Thoracic aorta (tissue), 2 donors: ENCODE measurements at places on chromosomes 4 and X. TPM values are rescaled to one million over a fixed set of nuclear protein-coding genes. Genes with fewer than 3 reads are reported as not detected.
A peak's percentile ranks its signal among the peaks of the same experiment; 100 is the strongest.

DNA sequence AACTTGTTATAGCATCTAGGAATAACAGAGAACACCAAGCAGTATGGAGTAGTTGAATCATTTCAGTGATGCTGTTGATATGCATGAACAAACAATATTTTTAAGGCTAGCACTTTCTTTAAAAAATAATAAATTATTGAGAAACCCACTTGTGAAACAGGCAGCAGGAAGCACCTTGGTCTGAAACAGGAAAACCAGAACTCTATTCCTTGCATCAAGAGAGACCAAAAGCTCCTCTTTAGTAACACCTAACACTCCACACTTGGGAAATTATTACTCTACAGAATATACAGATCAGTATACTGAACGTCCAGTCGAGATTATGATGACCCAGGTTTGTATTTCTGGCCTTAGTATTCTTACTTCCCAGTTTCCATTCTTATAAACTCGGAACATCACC lies 129.0 kb downstream of the ARAP2 start:
- no peak overlapping the region for H3K27ac ChIP-seq
- no peaks in the 10 kb centered on the region for H3K27me3 ChIP-seq

DNA sequence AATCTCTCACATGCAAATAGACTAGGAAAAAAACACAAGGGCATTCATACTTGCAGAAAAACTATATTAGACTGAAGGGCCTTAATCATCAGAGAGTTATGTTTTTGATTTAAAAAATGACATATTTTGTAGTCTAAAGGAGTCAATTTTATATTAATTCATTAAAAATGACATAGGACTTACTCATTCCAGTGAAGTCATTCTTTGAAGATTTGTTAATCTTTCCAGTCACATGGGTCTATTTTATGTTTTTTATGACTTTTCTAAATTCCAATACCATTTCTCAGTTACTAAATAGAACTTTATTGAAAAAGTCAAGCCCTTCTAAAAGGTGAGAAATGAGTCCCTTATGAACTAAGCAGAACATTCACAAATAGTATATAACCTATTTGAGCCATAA lies 743.8 kb upstream of the INTU start:
- no peaks in the 10 kb centered on the region for H3K27me3 ChIP-seq
- no peak overlapping the region for H3K27ac ChIP-seq
- H3K36me3 ChIP-seq: no peaks in the 10 kb centered on the region
- H3K4me1 ChIP-seq: no peaks in the 10 kb centered on the region
- H3K4me3 ChIP-seq: no peak overlapping the region
- DNase-seq: no peak

DNA sequence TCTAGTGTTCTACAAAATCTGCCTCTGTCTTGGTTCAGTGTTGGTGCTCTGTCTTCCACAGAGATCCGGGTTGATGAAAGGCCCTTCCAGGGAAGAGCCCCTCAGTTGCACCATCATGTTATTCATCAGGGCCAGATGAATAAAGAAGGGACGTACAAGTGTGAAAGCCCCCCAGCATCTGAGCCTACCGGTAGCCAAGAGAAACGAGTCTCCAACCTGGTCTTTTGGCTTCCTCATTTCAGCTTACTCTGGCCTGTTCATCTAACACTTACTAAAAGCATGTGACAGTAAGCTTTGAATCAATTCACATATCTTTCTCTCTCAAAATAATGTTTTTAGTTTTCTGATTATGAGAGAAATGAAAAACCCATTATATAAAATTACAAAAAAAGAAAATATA lies 19.2 kb downstream of the MEPE start:
- H3K4me1 ChIP-seq: no peaks in the 10 kb centered on the region
- H3K4me3 ChIP-seq: no peak overlapping the region
- no peak for DNase-seq
- H3K36me3 ChIP-seq: no peaks in the 10 kb centered on the region
- H3K27me3 ChIP-seq: no peaks in the 10 kb centered on the region

- no peaks in the 10 kb centered on the region for H3K36me3 ChIP-seq
- no peak overlapping the region for H3K4me3 ChIP-seq
- no peak overlapping the region for H3K27ac ChIP-seq
- DNase-seq: no peak
These were observed 8.3 kb downstream of the SLITRK2 start for GRCh38 chrX:145825896-145826295.

GRCh38 chr4:184267673-184268583 lies 50.3 kb upstream of the ENPP6 start:
- peak overlapping the region; percentile 52 for H3K27ac ChIP-seq
- H3K4me3 ChIP-seq: peak overlapping the region; percentile 58
- no peaks in the 10 kb centered on the region for H3K27me3 ChIP-seq
- no peak for DNase-seq
- H3K4me1 ChIP-seq: peaks cover 5% of the 10 kb centered on the region

GRCh38 chrX:43211570-43211969 lies 433.6 kb upstream of the PPP1R2C start:
- H3K27ac ChIP-seq: no peak overlapping the region
- H3K4me3 ChIP-seq: no peak overlapping the region
- no peak for DNase-seq

DNA sequence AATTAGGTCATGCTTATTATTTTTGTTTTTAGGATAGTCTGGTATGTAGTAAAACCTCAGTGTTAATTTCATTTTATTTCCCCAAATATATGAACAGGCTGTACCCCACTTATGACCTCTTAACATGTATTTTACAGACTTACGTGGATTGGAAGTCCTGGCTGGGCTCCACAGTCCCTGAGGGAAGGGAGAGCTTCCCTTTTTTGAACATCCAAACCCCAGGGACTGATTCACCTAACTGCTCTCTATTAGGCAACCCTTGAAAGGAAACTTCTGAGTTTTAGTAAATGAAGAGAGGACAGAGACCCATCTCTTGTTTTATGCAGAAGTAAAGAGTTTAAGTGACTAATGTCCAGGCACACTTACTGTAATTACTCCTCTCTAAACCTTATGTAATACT lies 233.1 kb upstream of the SPRY1 start:
- H3K4me1 ChIP-seq: no peaks in the 10 kb centered on the region
- H3K4me3 ChIP-seq: no peak overlapping the region
- H3K36me3 ChIP-seq: no peaks in the 10 kb centered on the region
- DNase-seq: no peak

DNA sequence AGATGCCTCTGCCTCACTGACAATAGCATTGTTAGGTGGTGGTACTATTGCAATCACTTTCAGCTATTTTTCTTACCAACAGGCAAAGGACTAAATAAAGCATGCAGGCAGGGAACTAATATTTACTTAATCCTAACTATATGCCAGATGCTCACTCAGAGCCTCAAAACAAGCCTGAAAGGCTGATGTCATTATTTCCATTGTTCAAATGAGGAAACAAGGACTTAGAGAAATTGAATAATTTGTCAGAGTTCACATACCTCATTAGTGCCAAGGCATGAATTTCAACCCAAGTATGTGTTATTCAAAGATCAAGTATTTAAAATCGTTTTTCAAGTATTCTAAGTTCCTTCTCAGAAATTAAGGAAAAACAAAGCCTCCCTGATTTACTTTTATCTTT lies 374.9 kb upstream of the TECRL start:
- H3K27ac ChIP-seq: no peak overlapping the region
- no peak overlapping the region for H3K4me3 ChIP-seq
- no peaks in the 10 kb centered on the region for H3K36me3 ChIP-seq
- DNase-seq: no peak
- H3K4me1 ChIP-seq: peaks cover 8% of the 10 kb centered on the region
- no peaks in the 10 kb centered on the region for H3K27me3 ChIP-seq

DNA sequence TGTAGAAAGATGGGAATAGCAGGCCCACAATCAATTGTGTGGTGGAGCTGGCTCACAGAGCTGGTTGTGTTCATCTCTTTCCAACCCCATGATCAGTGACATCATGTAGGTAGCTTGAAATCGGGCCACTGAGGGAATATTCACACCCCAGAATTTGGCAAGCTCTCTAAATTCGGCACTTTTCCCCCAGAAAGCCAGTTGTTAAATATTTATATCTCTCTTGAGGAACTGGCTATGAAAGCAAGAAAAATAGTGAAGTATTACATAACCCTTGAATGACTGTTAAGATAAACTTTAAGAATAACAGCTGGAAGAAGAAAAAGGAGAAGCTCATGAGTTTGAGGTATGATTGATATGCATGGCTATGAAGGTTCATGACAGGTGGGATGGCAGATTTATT lies 38.9 kb downstream of the GPRIN3 start:
- H3K4me1 ChIP-seq: no peaks in the 10 kb centered on the region
- DNase-seq: no peak
- H3K27me3 ChIP-seq: no peaks in the 10 kb centered on the region
- no peaks in the 10 kb centered on the region for H3K36me3 ChIP-seq
- no peak overlapping the region for H3K4me3 ChIP-seq

- H3K4me3 ChIP-seq: no peak overlapping the region
- H3K27ac ChIP-seq: no peak overlapping the region
- no peaks in the 10 kb centered on the region for H3K36me3 ChIP-seq
- H3K27me3 ChIP-seq: no peaks in the 10 kb centered on the region
- H3K4me1 ChIP-seq: no peaks in the 10 kb centered on the region
These were observed 98.1 kb downstream of the IRF2 start for GRCh38 chr4:184376126-184376838.

DNA sequence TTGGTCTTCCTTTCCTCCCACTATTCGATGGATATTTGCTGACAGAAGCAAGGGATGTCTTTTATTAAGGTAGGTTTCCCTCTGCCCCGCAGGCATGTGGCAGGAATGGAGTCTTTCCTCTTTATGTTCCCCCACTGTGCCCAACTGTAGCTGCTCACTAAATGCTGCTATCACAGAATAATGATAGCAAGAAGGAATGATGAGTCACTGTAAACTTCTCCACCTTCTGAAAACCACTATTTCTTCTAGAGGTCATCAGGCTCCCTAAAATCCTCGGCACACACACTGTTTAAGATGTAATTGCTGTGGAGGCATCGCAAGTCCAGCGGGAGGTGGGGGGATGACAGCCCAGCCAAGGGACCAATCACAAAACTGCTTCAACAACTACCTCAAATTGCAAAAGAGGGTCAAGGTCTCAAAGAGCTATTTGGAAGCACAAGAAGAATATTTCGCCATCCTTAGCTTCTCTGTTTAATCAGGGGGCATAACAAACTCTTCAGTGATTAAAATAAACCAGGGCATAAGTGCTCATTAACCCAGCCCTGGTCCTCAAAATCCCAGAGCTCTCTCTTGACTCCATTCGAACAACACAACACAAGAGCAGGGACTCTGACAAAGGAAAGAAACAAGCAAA lies 13.9 kb downstream of the QDPR start:
- DNase-seq: no peak
- no peak overlapping the region for H3K27ac ChIP-seq
- H3K27me3 ChIP-seq: no peaks in the 10 kb centered on the region
- H3K36me3 ChIP-seq: peaks cover 24% of the 10 kb centered on the region
- no peaks in the 10 kb centered on the region for H3K4me1 ChIP-seq
- no peak overlapping the region for H3K4me3 ChIP-seq

- no peaks in the 10 kb centered on the region for H3K36me3 ChIP-seq
- H3K4me3 ChIP-seq: no peak overlapping the region
- H3K4me1 ChIP-seq: no peaks in the 10 kb centered on the region
- H3K27me3 ChIP-seq: no peaks in the 10 kb centered on the region
- DNase-seq: no peak
These were observed 148.5 kb downstream of the FAM13A start for GRCh38 chr4:88908521-88908920.

GRCh38 chr4:62917649-62918048 lies 1491.6 kb downstream of the TECRL start:
- no peaks in the 10 kb centered on the region for H3K4me1 ChIP-seq
- no peaks in the 10 kb centered on the region for H3K27me3 ChIP-seq
- H3K36me3 ChIP-seq: no peaks in the 10 kb centered on the region
- no peak overlapping the region for H3K4me3 ChIP-seq
- H3K27ac ChIP-seq: no peak overlapping the region
- DNase-seq: no peak

GRCh38 chr4:142856576-142856975 lies 10.5 kb upstream of the INPP4B start:
- H3K36me3 ChIP-seq: no peaks in the 10 kb centered on the region
- DNase-seq: no peak
- no peaks in the 10 kb centered on the region for H3K4me1 ChIP-seq
- H3K4me3 ChIP-seq: no peak overlapping the region
- H3K27me3 ChIP-seq: no peaks in the 10 kb centered on the region
- H3K27ac ChIP-seq: no peak overlapping the region

GRCh38 chrX:97846228-97846627 lies 962.5 kb downstream of the RPA4 start:
- H3K36me3 ChIP-seq: no peaks in the 10 kb centered on the region
- H3K27ac ChIP-seq: no peak overlapping the region
- no peak overlapping the region for H3K4me3 ChIP-seq
- H3K27me3 ChIP-seq: no peaks in the 10 kb centered on the region
- no peaks in the 10 kb centered on the region for H3K4me1 ChIP-seq
- DNase-seq: no peak

DNA sequence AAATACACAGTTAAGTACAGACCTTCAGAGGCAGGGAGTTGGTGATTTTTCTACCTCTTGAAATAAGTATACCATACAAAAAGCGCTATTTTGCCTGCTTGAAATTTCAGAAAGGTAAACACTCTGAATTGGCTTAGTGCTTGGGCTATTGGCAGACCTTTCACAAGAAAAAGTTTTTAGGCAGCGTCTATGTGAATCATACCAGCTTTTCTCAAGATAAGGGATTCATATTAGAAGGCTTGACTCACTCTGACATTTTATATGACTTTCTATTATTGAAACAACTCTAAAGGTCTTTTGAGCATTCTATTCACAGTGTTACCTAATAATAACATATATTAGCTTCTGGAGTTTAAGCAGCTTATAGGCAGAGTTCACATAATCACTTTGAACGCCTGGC lies 286.4 kb upstream of the FAT1 start:
- no peak overlapping the region for H3K27ac ChIP-seq
- DNase-seq: no peak
- no peaks in the 10 kb centered on the region for H3K36me3 ChIP-seq
- no peaks in the 10 kb centered on the region for H3K27me3 ChIP-seq

GRCh38 chr4:42683393-42683792 lies 26.5 kb upstream of the ATP8A1 start:
- no peaks in the 10 kb centered on the region for H3K36me3 ChIP-seq
- no peaks in the 10 kb centered on the region for H3K27me3 ChIP-seq
- no peak for DNase-seq
- H3K27ac ChIP-seq: no peak overlapping the region
- no peak overlapping the region for H3K4me3 ChIP-seq

GUCY1A1 gene
- 110 TPM for total RNA-seq

MAOB gene
- total RNA-seq: 24.6 TPM

SYTL5 gene
- not detected for total RNA-seq

S100G gene
- total RNA-seq: not detected

HSFX2 gene
- total RNA-seq: 1.3 TPM

EREG gene
- total RNA-seq: 7.8 TPM

CFAP99 gene
- total RNA-seq: not detected
